ENCODE measurements at places on chromosomes 5 and 9.

DNA sequence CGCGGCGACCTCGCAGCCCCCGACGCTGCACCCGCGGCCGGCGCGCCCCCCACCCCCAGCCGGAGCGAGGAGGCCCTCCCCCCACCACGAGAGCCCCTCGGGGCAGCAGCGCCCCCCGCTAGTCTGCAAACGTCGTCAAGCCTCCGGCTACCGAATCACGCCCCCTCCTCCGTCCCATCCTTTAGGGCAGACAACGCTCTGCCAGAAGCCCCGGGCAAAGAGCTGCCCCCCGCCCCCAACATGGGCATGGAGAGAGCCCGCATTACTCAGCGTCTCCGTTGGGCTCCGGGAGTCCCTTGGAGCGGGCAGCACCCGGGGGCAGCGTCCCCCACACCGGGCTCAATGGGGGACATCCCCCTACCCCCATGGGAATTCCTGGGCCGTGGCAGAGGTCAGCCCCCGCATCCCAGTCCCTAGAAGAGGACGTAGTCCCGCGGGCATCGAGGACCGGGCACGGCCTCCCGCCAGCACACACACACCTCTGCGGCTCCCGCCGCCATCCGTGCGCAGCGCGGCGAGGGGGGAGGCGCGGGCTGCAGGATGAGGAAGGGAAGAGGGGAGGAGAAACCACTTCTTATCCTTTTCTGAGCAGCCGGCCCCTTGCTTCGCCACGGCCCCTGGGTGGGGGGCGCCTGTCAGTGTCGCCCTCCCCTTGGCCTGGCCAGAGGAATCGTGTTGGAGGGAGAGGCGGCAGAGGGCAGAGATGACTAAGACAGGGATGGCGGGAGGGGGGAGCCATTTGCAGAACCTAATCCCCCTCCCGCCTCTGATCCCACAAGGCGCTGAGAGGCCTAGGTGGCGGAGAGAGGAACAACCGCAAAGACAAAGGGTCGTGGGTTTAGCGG, 750 bp downstream of the DNM1 start:
- DNase-seq, result peak; percentile 79

- no peak for DNase-seq
Observed at GRCh38 chr5:123598028-123598689, 86.2 kb downstream of the CSNK1G3 start.

DNA sequence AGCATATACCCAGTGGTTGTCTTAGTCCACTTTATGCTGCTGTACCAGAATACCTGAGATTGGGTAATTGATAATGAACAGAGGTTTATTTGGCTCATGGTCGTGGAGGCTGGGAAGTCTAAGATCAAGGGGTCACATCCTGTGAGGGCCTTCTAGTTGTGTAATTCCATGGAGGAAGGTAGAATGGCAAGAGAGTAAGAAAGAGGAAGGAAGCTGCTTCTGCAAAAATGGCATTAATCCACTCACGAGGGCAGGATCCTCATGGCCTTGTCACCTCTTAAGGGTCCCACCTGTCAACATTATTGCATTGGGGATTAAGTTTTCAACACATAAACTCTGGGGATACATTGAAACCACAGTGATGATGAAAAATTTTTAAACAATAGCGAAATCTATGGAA, 17.0 kb downstream of the BTNL8 start:
- DNase-seq, result no peak

DNA sequence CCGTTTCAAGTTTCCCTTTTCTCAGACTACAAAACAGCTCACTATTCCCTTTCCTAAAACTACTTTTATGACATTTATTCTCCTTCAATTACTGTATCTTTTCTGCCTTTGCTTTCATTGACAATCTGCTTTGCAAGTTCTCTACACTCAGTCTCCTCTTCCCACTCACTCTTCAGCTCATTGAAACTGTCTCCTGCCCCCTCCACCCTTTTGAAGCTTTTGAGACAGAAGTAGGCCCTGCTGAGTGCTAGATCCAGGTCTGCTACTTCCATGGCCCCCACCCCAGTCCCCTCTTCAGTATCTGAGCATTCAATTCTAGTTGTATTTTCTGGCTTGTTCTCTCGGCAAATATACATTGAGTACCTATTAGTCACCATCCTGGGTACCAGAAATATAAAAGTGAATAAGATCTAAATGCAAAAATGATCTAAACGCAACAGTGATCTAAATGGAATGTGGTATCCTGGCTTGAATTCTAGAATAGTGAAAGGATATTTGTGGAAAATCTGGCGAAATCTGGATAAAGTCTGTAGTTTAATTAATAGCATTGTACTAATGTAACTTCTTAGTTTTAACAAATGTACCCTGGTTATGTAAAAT, 58.4 kb downstream of the OR2K2 start:
- DNase-seq, result no peak

DNA sequence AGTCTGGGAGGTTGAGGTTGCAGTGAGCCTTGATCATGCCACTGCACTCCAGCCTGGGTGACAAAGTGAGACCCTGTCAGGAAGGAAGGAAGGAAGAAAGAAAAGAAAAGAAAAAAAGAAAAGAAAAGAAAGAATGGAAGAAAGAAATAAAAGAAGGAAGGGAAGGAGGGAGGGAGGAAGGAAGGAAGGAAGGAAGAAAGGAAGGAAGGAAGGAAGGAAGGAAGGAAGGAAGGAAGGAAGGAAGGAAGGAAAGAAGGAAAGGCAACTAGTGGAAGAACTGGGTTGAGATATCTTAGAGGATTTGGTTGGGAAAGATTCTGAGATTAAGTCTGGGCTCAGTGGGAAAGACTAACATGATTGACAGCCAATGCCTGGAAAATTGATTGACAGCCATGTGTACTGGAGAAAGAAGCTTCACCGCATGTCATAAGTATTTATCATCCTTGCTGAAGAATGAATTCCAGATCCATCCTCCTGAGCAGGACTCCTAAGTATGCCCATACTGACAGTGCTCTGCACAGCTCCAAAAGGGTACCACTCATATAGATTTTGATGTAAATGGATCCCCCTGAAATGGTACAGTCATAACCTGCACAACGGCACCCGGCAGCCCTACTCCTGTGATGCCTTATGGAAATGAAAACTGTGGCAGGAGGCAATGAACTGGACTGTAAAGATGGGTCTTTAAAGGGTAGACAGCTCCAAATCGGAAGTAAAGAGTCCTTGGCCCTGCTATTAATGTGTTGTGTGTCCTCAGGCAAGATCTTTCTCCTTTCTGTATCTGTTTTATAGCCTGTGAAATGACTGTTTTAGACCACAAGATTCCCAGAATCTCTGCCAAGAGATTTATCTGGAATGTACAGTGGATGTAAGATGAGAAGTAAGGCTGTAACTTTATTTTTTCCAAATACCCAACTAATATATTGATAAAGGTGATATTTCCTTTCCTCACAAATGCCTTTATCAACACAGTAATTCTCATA, 16.9 kb upstream of the ADRA1B start:
- DNase-seq, result no peak

DNA sequence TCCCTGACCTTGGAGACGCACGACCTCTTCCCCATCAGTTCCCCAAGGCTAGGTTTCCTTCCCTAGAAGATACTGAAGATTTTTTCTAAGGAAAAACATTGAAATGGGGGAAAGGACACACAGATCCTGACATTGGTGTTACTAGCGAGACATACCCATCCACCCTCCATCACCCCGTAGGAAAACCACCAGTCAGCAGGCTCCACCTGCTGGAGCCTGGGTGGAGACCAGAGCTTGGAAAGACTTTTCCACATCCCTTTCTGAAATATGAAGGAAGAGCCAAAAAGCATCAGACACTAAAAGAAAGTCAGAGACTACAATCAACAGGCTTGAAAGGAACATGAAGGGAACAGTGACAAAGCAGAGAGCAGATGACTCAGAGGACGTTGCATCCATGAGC, 638.0 kb downstream of the IRX1 start:
- no peak for DNase-seq

GRCh38 chr5:141322261-141322660, 1.7 kb upstream of the TAF7 start:
- no peak for DNase-seq

- no peak for DNase-seq
Observed at GRCh38 chr9:125744616-125745015, 2.6 kb upstream of the PBX3 start.

GRCh38 chr9:4464911-4465513, 25.3 kb upstream of the SLC1A1 start:
- no peak for DNase-seq

DNA sequence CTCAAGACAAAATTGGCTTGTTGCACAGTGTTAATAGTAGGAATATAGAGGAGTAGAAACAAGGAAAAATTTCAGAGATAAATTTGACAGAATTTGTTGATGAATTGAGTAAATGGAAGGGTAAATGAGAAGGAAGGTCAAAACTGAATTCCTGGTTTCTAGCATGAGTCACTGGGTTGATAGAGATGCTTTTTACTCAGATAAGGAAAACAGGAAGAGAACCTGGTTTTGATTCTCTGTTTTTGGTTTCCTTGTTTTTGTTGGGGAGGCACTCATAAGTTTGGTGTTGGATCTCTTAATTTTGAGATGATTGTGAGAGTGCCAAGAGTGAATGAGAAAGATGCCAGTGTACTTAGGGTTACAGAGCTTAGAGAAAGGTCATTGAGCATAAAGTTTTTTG, 7.1 kb downstream of the LRRC70 start:
- no peak for DNase-seq

GRCh38 chr9:37464426-37465248, 613 bp downstream of the ZBTB5 start:
- DNase-seq, result no peak

- DNase-seq, result no peak
Observed at GRCh38 chr5:36957953-36958537, 81.5 kb downstream of the NIPBL start.

DNA sequence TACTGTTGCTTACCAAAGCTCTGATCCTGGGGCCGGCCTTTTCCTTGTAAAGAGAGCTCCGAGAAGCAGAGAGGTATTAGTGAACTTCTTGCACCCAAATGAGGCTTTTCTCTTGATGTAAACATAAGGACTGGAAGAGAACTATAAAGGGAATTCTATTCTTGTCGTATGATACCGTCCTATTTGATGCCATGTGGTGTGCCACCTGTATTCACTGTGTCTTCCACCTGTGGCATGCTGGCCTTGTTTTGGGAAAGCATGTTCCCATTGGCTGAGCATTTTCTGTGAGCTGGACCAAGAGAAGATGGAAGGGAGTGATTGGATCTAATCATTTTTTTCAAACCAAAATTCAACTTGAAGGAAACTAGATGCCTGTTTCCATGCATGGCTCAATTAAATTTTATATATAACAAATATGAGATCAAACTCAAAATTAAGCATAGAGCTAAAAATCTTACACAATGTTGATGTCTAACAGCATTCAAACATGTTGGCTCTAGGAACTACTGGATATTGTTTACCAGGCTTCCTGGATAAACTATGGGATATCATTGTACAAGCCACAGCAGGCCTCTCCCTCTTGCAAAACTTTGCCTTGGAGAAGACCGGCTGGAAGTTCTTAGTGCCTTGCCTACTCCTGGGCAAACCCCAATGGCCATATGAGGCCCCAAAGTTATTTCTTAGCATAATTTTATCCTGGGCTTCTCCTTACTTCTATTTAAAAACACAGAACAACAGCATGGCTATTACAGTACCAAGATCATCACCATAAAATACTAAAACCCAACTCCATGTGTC, 115.3 kb downstream of the TSSK1B start:
- no peak for DNase-seq

GRCh38 chr9:116381350-116381749, 227.8 kb downstream of the PAPPA start:
- DNase-seq, result no peak

GRCh38 chr5:137758715-137759306, 4.6 kb upstream of the HNRNPA0 start:
- no peak for DNase-seq

- DNase-seq, result no peak
Observed at GRCh38 chr5:33745101-33745770, 146.6 kb downstream of the ADAMTS12 start.

DNA sequence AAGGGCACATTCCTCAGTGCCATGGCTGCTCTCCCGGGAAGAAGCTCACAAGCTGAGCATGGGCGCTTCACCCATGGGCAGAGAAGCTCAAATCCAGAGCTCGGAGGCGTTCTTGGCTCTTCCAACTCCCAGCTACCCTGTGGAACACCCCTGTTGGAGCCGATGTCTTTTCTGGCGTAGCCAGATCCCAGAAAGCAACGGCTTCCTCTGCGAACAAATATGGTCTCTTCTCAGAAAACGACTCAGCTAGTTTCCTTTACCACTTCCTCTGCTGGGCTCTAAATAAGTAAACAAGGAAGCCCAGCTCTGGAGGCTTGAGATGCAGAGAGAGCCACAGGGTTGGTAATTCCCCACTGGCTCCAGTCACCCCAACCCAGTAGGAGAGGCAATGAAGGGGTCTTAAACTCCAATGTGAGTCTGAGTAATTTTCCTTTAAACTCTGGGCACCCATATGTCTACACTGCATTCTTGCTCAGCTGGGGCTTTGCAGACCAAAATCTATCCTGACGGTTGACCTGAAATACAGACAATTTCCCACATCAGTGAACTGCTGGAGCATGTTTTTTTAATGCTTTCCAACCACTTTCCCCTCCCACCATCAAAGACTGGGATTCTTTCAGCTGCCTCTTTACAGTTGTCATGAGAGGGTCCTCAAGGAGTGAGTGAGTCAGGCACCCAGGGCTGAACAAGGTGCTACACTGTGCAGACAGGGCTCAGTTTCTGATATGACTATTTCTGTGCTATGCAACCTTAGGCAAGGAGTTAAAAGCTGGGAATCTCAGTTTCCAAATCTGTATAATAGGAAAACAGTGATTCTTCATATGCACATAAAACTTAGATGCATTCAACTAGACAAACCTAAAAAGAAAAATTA, at the start of gene LCP2:
LCP2 (minus strand) TSS at position 189 of the 874 bp plus-strand sequence; CDS start at position 23, 166 bp downstream.
- no peak for DNase-seq

DNA sequence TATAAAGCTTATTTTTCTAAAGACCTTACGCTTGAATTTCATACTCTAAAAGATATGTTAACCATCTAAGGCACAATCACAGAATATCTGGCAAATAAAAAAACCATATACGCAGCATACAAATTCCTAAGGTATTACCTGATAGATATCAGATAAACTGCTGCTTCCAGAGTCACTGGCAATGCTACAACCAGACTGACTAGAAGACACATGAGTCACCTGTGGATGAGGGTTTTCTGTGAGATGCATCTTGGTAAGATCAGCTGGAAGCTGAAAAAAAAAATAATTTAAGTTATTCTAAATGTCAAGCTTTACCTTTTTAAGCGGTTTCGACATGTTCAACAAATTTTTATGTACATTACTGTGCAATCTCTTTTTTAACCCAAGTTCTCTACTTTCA, 113.8 kb downstream of the RAPGEF6 start:
- no peak for DNase-seq

GRCh38 chr9:121169094-121169601, 32.5 kb downstream of the RAB14 start:
- DNase-seq, result no peak

- DNase-seq, result no peak
Observed at GRCh38 chr5:65707663-65708062, 14.2 kb downstream of the SGTB start.

DNA sequence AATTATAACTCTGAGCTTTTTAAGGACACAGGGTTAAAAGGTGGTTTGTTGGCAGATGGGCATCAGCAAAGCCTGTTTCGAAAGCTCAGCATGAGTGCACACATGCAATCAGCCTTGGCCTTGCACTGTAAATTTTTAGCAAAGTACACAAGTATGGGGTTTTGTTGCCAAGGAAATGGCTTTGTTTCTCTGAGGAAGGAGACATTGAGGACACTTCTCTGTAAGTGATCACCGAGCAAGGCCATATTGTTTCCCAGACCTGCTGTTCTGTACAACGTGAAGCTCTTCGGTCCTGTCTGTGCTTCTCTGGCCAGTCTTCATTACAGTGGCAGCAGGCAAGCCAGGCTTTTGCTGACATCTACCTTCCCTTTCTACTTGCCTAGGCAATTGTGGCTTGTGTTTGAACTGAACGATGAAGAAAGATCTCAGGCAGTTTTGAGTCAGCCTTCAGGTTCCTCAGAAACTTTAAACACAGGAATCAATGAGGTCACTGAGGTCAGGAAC, 27.9 kb upstream of the GLRX start:
- DNase-seq, result no peak

All from ecto neural progenitor cell (in vitro differentiated cells).